ENCODE measurements at places on chromosomes 12 and 14.
A peak's percentile ranks its signal among the peaks of the same experiment; 100 is the strongest.

- DNase-seq, result no peak
These were observed 85.8 kb downstream of the LLPH start for GRCh38 chr12:66044731-66045130.

DNA sequence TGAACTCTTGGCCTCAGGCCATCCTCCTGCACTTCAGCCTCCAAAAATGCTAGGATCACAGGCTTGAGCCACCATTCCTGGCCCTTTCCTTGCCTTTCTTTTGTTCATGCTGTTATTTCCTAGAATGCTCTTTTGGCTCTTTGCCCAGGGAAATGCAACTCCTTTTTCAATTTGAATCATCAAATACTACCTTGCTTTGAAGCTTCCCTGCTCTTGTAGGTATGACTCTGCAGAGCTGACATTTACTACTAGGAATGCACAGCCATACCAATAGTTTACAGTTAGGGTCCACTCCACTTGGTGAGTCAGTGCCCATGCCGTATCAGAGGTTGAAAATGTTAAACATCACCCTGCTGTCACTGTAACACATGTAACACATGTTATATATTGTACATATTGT, 107.0 kb upstream of the CRY1 start:
- DNase-seq, result no peak

GRCh38 chr12:112018571-112019237, 5.5 kb downstream of the ERP29 start:
- no peak for DNase-seq

GRCh38 chr14:58662018-58662417, 24.3 kb downstream of the DACT1 start:
- DNase-seq, result no peak

GRCh38 chr14:30874999-30875787, 834 bp downstream of the COCH start:
- peak; percentile 18 for DNase-seq

DNA sequence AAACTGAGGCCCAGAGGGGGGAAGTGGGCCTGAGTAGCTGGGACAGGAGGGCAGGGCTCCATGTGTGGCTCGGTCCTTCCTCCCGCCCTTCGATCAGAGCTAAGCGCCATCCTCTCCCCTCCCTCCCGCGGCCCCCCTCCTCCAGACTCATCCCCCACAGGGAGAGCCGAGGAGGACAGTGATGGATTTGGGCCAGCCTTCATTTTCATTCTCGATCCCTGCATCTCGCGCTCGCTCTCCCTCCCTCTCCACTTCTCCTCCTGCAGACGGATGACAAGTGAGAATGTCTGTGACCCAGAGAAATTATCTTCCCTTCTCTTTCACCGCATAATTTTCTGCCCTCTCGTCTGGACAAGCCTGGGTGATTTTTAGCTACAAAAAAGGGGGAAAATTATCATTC, 183.3 kb downstream of the RBM19 start:
- DNase-seq, result no peak

GRCh38 chr12:20105943-20106342, 262.4 kb upstream of the PDE3A start:
- no peak for DNase-seq

DNA sequence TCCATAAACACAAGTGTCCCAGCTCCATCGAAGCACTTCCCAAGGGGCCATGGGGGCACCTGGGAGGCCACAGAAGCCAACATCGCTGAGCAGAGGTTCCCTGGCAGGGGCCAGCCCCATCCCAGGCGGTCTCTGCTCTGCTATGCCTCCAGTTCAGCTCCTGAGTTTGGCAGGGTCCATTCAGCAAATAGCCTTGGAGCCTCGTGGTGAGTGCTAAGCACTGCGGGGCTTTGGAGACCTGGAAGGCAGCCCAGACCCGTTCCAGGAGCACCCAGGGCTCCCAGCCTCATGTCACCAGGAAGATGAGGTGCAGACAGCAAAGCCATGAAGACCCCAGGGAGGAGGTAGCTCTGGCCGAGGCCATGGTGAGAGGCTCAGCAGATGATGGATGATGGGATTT, 109.5 kb downstream of the LGMN start:
- no peak for DNase-seq

GRCh38 chr12:52821826-52822660, 8.1 kb upstream of the KRT4 start:
- DNase-seq, result peak; percentile 5

- no peak for DNase-seq
These were observed 62.3 kb downstream of the ETV6 start for GRCh38 chr12:11711651-11712327.

GRCh38 chr12:97835541-97835940, 372.9 kb downstream of the RMST start:
- no peak for DNase-seq

GRCh38 chr12:132427999-132428935, 61.7 kb upstream of the FBRSL1 start:
- no peak for DNase-seq

- DNase-seq, result no peak
These were observed 248.5 kb upstream of the PDE3A start for GRCh38 chr12:20119596-20120402.

DNA sequence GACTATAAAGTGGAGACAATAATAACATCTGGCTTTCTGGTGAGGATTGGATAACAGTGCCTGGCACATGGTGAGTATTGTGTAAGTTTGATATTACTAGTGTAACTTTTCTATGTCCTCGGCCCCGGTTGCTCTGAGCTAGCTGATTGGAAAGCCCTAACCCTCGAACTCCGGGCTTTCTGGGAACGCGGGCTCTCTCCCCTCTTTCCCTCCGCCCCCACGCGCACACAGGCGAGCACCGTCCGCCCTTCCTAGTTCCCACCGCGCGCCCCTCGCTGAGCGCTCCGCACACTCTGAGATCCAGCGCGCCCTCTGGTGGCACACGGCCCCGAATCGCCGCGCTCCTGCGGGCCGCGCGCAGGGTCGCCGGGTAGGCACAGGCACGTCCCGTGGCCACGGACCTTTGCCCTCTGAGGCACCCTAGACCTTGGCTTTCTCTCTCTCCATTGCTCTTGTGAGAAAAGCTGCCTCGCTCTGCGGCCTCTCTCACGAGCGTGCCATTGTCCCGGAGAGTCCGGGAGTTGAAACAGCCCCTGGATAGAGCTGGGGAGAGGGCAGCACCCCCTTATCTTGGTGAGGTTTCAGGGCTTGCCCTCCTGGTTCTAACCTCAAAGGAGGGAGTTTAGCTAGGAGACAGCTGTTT, 23.2 kb upstream of the ESRRB start:
- peak; percentile 76 for DNase-seq

GRCh38 chr12:24814379-24815113, 134.4 kb downstream of the BCAT1 start:
- DNase-seq, result no peak

DNA sequence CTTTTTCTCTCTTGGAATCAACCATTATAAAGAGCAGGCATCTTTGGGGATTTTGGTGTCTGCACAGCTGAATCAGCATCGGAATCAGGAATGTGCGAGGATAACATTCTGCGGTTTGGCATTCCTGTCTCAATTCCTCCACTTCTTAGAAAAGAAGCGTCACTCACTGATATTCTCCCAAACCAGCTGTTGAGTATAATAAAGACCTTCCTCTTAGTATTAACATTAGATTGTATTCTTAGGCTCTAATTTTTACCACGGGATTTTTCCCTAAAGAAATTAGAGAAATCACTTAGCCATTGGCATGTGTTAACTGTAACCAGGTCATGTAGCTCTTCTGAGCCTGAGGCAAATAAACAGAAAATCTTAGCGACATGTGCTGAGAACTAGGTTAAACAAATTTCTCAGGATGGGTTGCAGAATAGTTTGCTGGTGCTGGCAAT, 128.7 kb downstream of the TMX1 start:
- no peak for DNase-seq

Data from Calu3 (cell line).